ENCODE measurements at places on chromosomes 3 and 15.
A peak's percentile ranks its signal among the peaks of the same experiment; 100 is the strongest.

- DNase-seq: no peak
Observed at GRCh38 chr3:168608926-168609325, 513.2 kb upstream of the GOLIM4 start.

- DNase-seq: no peak
Observed at GRCh38 chr3:128621234-128621633, 29.4 kb downstream of the RPN1 start.

GRCh38 chr15:46039703-46040102 lies 404.9 kb downstream of the SQOR start:
- no peak for DNase-seq

DNA sequence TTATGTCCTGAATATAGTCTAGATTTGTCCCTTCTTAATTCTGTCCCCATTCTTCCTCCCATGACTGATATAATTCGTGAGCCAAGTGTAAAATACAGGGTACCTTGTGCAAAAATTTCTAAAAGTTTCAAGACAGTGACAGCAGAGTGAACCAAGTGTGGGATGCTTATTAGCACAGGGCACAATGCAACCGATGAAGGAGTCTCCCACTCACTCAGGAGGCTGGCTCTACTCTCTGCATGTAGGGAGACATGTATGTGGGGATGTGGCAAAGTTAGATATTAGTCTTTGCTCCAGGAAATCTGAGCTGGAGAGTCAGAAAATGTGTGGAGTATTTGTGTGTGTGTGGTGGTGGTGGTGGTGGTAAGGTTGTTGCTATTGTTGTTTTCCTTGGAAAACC lies 305.9 kb downstream of the CHL1 start:
- no peak for DNase-seq

- no peak for DNase-seq
Observed at GRCh38 chr15:77599899-77600298, 32.8 kb downstream of the LINGO1 start.

DNA sequence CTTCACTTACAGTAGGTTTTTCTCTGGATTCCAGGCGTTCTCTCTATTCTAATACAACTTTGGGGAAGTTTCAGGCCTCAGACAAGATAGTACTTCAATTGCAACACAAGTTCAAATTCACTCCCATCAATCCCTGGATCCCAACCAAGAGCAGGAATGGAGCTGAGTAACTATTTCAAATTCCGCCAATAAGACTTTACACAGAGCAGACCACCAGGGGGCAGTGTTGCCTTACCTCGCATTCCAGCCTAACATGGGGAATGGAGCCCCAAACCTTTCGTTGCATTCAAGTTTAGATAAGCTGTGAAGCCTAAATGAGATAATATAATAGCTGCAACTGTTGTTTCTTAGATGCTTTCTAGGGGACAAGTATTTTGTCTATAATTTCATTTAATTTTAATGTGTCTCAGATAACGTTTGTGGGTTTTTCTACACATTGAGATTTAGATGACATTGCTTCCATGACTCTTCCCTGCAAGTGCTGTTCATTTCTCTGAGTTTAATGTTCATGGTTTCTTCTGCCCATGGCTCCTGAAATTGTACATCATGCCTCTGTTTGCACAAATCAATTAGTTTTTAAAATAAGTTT lies 186.7 kb downstream of the NSUN3 start:
- DNase-seq: peak; percentile 6

GRCh38 chr15:76177491-76178040 lies 117.8 kb downstream of the TMEM266 start:
- no peak for DNase-seq
